ENCODE measurements at places on chromosomes 5 and 9. TPM values are rescaled to one million over a fixed set of nuclear protein-coding genes. Genes with fewer than 3 reads are reported as not detected.

PCDHGA4 gene
- total RNA-seq, result 3.3 TPM

PTGES gene
- 5.0 TPM for total RNA-seq

S1PR3 gene
- 36.4 TPM for total RNA-seq

ANXA2R gene
- total RNA-seq, result 2.8 TPM

CAMK2A gene
- 5.0 TPM for total RNA-seq

PCDHGB4 gene
- total RNA-seq, result 5.2 TPM

BHMT gene
- 0.58 TPM for total RNA-seq

MCC gene
- 12.2 TPM for total RNA-seq

PFN3 gene
- not detected for total RNA-seq

CBY3 gene
- total RNA-seq, result not detected

OR1J2 gene
- total RNA-seq, result not detected

NOXA1 gene
- total RNA-seq, result 36.7 TPM

CCDC152 gene
- total RNA-seq, result 2.3 TPM

ASPN gene
- 40.9 TPM for total RNA-seq

ARL14EPL gene
- not detected for total RNA-seq

SHISAL2B gene
- total RNA-seq, result not detected

CD274 gene
- total RNA-seq, result 2.3 TPM

- no peak for DNase-seq
These were observed 1.6 kb downstream of the GTF3C4 start for GRCh38 chr9:132671620-132672412.

GRCh38 chr9:127267793-127268525 is 3.4 kb downstream of the GARNL3 start:
- DNase-seq, result no peak

DNA sequence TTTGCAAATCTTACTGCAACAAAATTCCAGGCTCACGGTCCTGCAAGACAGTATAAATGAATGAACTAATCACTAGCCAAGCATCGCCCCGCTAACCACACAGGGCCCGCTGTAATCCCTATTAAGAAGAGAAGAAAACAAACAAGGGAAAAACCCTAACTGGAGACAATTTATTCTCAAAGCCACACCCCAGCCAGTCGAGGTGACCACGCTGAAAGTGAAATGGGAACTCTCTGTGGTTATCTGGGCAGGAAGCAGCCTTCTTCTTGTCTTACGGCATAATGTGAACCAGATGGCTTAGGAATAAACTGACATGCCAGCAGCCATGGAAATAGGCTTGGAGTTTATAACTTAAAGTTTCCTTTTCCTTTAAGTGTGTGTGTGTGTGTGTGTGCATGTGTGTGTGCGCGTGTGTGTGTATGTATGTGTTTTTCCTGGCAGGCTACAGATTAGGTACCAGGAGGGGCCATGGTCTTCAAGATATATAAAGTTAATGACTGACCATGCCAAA is 120.2 kb downstream of the SEMA6A start:
- DNase-seq, result peak; percentile 29

DNA sequence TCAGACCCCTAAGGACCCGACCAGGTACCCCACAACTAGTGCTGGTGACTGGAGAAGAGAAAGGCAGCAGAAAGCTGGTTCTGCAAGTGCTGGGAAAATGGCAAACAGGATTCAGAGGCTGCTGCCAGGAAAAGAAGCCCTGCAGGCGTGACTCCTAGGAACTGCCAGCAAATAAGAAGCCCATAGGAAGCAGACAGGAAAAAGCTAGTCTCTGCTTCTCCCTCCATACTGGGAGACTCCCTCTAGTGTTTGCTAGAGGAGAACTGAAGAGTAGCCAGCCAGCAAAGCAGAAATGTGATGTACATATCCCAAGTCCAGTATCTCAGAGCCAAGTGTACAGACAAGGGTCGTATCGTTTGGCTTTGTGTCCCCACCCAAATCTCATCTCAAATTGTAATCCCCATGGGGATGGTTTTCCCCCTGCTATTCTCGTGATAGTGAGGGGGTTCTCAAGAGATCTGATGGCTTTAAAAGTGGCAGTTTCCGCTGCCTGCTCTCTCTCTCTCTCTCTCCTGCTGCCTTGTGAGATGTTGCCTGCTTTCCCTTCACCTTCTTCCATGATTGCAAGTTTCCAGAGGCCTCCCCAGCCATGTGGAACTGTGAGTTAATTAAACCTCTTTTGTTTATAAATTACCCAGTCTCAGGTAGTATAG is 38.1 kb upstream of the TUSC1 start:
- DNase-seq, result peak; percentile 33

- DNase-seq, result peak; percentile 34
These were observed 196.2 kb downstream of the DTWD2 start for GRCh38 chr5:118791926-118792734.

GRCh38 chr5:113038714-113039113 is 62.1 kb downstream of the DCP2 start:
- no peak for DNase-seq

- DNase-seq, result no peak
These were observed 30.7 kb downstream of the INVS start for GRCh38 chr9:100129772-100130171.

DNA sequence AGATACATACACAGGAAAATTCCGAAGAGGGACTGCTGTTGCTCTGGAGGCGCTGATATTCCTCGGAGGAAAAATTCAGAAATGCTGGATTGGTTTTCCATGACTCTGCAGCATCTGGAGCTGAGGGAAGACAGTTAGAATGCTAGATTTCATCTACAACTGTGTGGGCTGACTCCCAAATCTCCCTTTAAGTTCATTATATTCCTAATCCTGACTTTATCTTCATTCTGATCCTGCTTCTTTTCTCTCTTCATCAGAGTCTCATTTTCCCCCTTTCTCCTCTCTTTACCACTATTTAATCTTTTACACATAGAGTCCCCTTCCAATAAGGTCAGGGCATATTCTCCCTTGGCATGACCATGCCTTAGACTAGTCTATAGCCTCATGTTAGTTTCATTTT is at the start of gene OR1N1:
TSS of gene OR1N1 (minus strand) at position 101 of the 400 bp plus-strand sequence. CDS start at position 101, 0 bp downstream.
- no peak for DNase-seq

GRCh38 chr5:1322036-1322900 is 22.6 kb downstream of the CLPTM1L start:
- DNase-seq, result no peak

DNA sequence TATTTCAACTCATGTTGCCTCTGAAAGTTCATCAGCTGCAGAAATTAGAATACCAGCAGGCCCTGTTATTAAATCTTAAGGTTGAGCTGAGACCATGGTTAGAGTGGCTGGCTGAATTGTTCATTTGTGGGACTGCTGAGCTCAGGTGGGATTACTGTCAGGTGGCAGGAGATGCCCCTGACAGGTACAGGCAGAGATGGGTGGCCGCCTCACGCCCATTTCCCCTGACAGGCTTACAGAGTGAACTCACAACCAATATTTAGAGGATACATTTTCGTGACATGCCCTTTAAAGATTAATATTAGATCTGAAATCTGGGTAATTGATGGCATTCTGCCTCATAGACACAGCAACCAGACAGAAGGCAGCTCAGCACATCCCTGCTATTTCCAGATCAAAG is 136.0 kb downstream of the MVB12B start:
- no peak for DNase-seq

DNA sequence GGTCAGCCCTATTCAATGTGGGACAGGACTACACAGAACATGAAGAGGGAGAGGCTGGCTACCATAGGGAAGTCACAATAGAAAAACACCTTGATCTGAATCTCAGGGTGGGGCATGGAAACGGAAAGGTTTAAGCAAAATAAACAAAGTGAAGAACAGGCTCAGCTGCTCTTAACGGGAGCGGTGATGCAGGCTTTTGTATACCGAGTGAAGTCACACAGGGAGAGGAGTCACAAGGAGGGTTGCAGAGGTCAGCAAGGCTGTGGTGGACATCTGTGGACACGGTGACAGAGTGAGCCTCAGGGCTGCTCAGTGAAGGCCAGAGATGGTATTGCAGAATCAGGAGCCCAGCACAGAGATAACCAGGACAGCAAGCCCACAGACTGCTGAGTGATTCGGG is 30.6 kb upstream of the SEMA4D start:
- peak; percentile 55 for DNase-seq

GRCh38 chr5:134118212-134118835 is 3.8 kb downstream of the TCF7 start:
- no peak for DNase-seq

DNA sequence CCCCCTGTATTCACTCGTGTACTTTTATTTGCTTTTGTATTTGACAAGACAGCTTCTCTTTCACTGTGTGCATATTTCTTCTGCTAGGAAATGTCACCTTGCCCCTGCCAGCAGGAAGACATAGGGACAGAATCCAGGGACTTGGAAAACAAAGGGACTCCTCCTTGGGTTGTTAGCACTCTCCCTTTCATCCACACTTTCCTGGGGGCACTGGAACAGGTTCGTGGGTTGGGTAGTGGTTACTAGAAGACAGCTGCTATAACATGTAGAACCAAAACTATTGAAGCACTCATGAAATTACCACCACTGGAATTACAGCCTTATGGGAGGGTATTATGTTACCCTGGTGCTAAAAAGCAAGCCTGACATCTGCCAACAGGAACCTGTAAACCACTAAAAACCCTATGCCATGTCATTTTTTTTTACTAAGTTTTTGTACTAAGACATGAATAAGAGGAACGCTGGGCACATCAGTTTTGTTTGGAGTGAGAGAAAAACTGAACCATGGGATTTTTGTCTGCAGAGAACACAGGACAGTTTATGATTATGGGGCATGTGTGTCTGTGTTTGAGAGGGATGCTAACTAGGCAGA is 4.7 kb upstream of the CCL28 start:
- no peak for DNase-seq

- DNase-seq, result no peak
These were observed 20.1 kb downstream of the SPAAR start for GRCh38 chr9:35929453-35929718.

- no peak for DNase-seq
These were observed 95.1 kb upstream of the TMED7 start for GRCh38 chr5:115720888-115721287.

- DNase-seq, result no peak
These were observed 13.1 kb downstream of the SH3RF2 start for GRCh38 chr5:145949474-145949873.

DNA sequence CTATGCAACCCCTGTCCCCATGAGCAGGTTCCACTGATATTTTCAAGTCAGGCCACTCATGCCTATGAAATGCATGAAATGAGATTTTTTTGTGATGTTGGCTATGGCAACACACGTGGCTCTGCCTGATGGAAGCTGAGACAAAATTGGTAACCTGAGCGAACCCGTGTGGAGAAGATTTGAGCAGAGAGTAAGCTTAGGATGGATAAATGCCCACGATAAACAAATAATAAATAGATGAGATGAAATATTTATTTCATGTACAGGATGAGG is 153.4 kb upstream of the IER5L start:
- DNase-seq, result no peak

GRCh38 chr5:21711866-21712758 is 1141.0 kb downstream of the CDH12 start:
- DNase-seq, result no peak

DNA sequence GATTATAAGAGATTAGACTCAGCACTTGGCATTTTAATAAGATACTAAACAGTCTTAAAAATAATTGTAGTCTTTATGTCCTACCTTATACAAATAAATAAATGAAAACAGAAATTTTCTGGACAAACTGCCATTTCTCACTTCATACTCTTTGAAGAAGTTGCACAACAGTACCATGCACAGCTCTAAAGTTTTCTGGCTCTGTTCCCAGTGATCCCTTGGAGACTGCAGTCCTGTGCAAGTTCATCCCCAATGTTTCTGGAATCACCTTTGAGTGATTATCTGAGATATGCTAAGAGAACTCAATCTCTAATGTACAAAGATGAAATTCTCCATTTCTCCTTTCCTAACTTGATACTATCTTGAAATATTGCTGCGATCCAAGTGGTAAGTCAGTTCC is 330.4 kb upstream of the EDIL3 start:
- DNase-seq, result no peak

GRCh38 chr5:129361441-129362025 is 98.6 kb upstream of the ADAMTS19 start:
- no peak for DNase-seq

DNA sequence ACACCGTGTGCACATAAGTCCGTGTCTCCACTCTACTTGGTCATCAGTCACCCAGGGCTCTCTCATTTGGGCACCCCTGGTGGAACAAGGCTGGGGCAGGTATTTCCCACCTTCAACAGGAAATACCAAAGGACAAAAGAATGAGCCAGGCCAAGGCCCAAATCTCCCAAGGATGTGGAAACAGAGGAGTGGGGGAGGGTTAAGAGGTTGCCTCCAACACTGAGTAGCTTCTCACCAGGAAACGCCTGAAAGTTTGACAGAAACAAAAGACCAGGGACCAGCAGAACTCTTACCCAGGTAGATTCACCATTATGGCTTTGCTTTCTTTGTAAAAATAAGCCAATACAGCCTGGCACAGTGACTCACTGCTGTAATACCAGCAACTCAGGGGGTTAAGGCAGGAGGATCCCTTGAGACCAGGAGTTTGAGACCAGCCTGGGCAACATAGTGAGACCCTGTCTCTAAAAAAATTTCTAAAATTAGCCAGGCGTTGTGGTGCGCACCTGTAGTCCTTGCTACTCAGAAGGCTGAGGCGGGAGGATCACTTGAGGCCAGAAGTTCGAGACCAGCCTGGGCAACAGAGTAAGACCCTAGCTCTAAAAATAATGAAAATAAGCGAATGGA is 12.7 kb downstream of the SLC1A3 start:
- no peak for DNase-seq

DNA sequence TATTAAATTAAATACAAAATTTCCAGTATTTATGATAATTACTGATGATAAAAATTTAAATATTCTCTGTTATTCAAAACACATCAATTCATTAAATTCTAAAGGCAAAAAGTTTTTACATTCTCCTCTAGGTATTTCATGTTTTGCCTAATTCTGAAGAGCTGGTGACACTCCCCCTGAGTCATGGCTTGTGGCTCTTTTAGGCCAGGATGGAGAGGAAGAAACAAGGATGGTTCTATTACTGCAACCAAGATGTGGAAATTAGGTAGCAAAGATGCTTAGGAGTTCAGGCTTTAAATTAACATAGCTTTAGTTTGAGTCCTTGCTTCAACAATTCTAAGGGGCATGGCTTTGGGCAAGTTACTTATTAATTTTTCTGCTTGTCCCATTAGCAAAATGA is 1295.8 kb downstream of the EFNA5 start:
- DNase-seq, result no peak

DNA sequence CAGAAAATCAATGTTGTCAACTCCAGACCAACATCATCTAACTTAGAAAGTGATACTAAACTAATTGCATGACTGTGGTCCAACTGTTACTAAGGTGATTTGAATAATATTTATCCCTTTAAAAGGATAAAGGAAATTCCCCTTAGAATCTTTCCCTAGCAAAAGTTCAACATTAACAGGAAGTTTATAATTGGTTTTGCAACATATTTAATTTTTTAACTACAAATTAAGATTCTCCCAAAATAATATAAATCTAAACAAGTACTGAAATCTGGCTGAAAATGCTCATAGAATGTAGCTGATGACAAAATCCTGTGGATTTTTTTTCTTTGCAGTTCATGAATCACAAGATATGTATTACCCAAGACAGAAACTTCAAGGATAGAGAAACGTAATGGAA is 151.4 kb downstream of the LPAR1 start:
- no peak for DNase-seq

GRCh38 chr9:6955251-6955921 is 197.6 kb downstream of the KDM4C start:
- no peak for DNase-seq

All from mucosa of gallbladder (tissue), 1 donor.